CD4-positive, alpha-beta T cell treated with Interleukin-6 at 100 ng/mL for 8 hours (primary cell): ENCODE measurements at places on chromosomes 5 and 9.

DNA sequence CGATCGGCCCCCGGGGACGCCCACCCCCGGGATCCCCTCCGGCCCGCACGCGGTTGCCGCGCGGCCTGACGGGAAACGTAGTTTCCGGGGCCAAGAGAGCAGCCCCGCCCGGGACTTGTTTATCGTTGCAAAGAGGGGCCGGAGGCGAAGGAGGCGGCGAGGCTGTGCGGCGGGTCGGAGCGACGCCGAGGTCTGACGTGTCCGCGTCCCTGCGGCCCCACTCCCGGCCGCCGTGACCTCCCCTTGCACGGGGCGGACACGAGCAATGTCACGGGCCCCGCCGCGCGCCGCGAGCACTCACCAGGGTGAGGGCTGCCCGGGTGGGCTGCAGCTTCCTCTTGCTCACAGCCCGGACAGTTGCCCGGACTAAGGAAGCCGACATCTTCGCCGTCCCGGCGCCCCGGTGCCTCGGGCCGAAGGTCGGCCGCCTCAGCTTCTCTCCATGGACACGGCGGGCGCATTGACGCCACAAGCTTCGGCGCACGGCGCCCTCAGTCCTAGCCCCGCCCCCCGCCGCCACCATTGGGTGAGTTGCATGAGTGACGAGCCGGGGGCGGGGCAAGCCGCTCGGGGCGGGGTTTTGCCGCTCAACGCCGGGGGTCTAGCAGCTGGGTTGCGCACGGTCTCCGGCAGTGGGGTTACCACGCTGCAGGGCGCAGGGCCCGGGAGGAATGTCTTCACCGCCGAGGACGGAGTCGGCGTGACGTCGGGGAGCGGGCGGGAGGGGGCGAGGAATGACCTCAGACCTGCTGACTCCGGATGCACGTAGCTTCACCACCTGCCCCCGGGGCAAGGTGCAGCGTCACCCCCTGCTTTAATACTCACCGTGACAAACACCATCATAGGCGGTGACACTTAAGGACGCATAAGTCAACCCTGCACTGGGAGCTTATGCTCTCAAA, at the start of gene ISCA1:
Gene ISCA1, minus strand, starts transcription at position 462 of the 902 bp plus-strand sequence. Its CDS starts 80 bp downstream, at position 382.
- peak; percentile 94 for DNase-seq

DNA sequence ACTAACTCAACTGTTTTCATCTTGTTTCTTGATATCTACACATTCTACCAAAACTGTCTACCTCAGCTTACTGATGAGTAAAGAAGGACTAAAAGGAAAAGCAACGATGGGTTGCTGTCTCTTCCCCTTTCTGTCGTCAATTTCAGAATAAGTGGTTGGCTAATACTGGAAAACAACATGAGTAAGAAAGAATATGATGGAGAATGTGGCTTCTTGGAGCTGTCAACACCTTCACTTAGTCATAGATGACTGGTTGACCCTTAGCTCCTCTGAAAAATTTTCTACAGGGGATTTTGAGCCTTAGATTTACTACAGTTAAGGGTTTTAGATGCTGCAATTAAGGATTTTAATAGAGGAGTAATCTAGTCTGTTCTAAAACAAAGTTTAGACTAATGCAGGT, 797.9 kb downstream of the TLE4 start:
- DNase-seq, result no peak

- DNase-seq, result no peak
Observed at GRCh38 chr5:51414516-51414915, 31.3 kb downstream of the ISL1 start.

GRCh38 chr9:107685901-107686300, 196.3 kb upstream of the KLF4 start:
- DNase-seq, result no peak

GRCh38 chr5:17037751-17038150, 101.7 kb upstream of the MYO10 start:
- no peak for DNase-seq

- DNase-seq, result no peak
Observed at GRCh38 chr5:138983984-138984383, 108.8 kb upstream of the LRRTM2 start.

DNA sequence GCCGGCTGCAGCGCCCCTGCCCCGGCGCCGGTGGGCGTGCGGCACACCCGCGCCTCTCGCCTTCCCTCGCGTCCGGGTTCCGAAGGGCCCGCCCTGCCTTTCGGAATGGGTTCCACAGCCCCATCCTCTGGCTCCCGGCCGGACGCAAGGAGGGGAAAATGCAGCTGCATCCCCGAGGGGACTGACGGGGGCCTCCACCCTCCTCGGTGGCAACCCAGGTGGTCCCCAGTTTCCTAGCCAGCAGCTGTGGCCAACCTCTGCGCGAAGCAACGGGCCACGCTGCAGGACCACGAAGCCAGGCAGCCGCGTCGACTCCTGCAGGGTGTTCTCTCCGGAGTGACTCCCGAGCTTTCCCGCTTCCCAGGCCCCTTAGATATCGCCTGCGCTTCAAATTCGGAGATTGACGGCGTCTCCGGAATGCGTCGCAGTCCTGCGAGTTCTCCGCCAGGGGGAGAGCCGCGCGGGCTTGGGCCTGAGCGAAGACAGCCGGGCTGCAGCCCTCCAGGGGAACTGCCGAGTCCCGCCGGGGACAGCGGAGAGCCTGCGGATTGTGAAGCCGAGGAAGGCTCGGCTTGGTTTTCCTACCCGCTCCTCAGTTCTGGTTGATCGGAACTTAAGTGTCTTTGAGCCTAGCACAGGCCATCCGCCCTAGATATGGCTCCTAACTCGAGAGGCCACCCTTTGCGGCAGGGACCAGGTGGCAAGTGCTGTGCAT, 582 bp upstream of the APBA1 start:
- peak; percentile 61 for DNase-seq

- DNase-seq, result no peak
Observed at GRCh38 chr5:110590187-110590586, 136.3 kb downstream of the TMEM232 start.

DNA sequence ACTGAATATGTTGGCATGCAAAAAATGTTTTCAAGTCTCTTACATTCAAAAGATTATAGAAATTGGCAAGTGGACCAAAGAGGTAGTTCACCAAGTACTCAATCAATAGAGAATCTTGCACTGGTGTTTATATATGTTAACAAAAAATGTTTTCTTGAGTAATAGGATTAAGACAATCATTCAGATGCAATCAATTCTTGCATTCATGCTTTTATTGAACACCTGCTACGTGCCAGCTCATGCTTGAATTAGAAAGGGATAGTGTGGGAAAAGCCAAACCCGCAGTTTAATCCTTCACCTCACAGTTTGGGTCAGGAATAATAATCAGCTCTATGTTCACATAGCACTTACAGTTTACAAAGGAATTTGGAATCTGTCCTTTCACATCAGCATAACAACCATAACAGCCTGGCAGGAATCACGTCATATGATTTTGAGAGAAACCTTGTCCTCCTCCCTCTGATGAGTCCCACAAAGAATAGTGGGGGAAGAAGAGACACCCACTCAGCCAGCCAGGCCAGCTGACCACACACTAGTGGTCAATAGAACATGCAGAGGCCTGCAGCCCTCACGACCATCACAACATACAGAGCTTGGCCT, 36.8 kb upstream of the FRRS1L start:
- DNase-seq, result no peak

GRCh38 chr5:76404223-76405211, 1.4 kb downstream of the IQGAP2 start:
- peak; percentile 75 for DNase-seq

GRCh38 chr5:173781816-173782670, 106.1 kb upstream of the CPEB4 start:
- peak; percentile 68 for DNase-seq

DNA sequence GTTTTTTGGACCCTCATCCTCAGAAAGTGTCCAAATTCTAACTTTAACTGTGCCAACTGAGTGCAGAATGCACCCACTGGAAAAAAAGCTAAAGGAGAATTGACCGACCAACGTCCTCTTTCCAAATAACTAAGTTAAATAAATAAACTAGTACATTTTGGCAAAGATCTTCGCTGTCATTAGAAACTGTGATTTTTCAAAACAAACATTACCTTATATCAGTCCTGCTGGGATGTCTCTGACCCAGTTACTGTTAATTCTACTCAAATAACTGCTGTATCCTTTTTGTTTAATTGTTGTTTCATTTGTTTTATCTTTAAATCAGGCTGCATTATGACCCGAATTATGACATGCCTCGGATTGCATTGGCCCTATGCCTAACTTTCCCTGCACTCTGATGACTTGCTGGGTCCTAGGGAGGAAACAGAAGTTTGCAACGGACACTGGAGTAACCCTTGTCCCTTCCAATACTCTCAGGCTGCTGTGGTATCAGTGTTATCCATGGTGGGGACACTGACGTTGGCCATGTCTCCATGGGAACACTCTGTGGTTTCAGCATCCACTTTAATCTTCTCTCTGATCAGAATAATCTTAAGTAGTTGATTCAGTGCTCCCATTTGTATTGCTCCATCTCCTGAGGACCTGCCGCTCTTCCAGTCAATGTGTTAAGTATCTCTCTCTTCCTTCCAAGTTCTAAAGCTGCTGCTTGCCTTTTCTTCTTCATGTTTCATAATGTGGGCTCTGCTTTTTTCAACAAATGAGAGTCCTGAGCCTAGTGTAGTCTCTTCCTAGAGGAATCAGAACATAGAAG, 11.1 kb upstream of the IFNA5 start:
- no peak for DNase-seq

GRCh38 chr9:86547571-86547970, 193.4 kb upstream of the TUT7 start:
- no peak for DNase-seq

- no peak for DNase-seq
Observed at GRCh38 chr9:123251324-123251723, 17.1 kb downstream of the STRBP start.
